ENCODE measurements at places on chromosomes 1 and 21. TPM values are rescaled to one million over a fixed set of nuclear protein-coding genes. Genes with fewer than 3 reads are reported as not detected.

The SPRR3 gene
- total RNA-seq: not detected

The LCA5L gene
- total RNA-seq: 0.97 TPM

The PAPPA2 gene
- 0.12 TPM for total RNA-seq

The RNF186 gene
- not detected for total RNA-seq

The PM20D1 gene
- not detected for total RNA-seq

The PLA2G2A gene
- not detected for total RNA-seq

The TNFAIP8L2 gene
- total RNA-seq: not detected

The MYOG gene
- total RNA-seq: not detected

The ALG14 gene
- total RNA-seq: 1.3 TPM

The FCRL5 gene
- total RNA-seq: not detected

The DNAJC6 gene
- 37.3 TPM for total RNA-seq

The TMPRSS2 gene
- not detected for total RNA-seq

The TRNP1 gene
- total RNA-seq: 45.1 TPM

The BLACAT1 gene
- not detected for total RNA-seq

The LCE3B gene
- not detected for total RNA-seq

The SLC44A3 gene
- total RNA-seq: 1.7 TPM

The ADGRL4 gene
- total RNA-seq: 2.7 TPM

The AVPR1B gene
- not detected for total RNA-seq

The HAO2 gene
- under 0.01 TPM for total RNA-seq

The CGN gene
- not detected for total RNA-seq

The OR2L5 gene
- total RNA-seq: 0.32 TPM

The PTPN7 gene
- total RNA-seq: not detected

The TFF3 gene
- not detected for total RNA-seq

The ACTL8 gene
- not detected for total RNA-seq

The OR2T35 gene
- total RNA-seq: not detected

Data from hair follicle dermal papilla cell (primary cell).